CD4-positive, alpha-beta T cell treated with Interferon alpha-2 for 1 hour (primary cell): ENCODE measurements at places on chromosomes 2 and 18.
A peak's percentile ranks its signal among the peaks of the same experiment; 100 is the strongest.

DNA sequence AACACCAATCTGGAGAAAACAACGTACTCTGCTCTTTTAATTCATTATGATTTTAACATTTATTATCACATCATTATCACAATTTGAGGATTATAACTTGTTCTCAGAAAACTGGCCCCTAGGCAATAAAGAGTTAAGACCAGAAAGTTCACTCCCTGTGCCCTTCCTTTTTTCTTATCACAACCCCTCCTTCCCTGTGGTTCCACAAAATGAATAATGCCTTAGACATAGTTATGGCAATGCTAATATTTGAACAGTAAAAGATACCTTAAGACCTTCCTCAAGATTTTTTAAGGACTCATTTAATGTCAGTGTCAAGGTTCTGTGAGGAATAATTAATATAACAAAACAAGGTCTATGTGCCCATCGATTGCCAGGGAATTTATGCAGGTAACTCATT, 596.2 kb downstream of the ARHGAP15 start:
- DNase-seq, result no peak

DNA sequence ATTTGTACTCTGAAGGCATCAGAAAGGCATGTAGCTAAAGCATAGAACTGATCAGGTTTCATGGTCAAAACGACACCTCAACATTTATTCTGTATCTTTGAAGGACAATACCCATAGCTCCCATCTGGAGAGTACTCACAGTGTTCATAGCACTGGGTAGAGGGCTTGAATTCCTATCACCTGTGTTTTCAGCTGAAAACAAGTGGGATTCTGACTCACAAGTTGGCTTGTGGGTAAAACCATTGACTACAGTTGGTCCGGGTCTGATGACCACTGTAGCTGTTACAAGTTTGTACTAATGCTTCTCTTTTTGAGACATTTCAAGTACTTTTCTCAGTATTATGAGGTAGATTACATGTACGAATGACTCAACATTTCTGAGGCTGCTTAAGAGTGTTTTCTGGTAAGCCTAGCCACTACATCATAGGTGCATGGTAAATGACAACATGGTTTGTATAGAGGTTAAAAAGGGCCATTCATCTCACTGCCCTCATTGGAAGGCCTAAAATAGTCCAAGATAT, 68.6 kb upstream of the PELI1 start:
- peak; percentile 48 for DNase-seq

GRCh38 chr2:107824451-107825205, 2.1 kb upstream of the RGPD4 start:
- no peak for DNase-seq

GRCh38 chr18:30945761-30946160, 96.8 kb downstream of the DSC3 start:
- DNase-seq, result no peak

DNA sequence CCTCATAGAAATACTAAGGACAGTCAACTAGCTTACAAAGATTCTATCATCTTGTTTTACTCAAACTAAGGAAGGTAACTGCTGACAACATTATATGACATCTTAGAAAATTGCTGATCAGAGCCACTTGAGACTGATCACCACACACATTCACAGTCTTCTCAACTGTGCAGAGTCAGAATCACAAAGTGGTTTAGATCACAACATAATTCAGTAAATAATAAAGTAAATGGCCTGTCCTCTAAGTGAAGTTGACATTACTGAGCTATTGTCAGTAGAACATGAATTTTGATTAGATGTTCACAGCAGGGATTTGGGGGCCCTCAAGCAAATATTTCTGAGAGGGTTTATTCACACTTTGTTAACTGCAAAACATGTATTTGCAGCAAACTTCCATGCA, 28.5 kb downstream of the NOL4 start:
- DNase-seq, result no peak

DNA sequence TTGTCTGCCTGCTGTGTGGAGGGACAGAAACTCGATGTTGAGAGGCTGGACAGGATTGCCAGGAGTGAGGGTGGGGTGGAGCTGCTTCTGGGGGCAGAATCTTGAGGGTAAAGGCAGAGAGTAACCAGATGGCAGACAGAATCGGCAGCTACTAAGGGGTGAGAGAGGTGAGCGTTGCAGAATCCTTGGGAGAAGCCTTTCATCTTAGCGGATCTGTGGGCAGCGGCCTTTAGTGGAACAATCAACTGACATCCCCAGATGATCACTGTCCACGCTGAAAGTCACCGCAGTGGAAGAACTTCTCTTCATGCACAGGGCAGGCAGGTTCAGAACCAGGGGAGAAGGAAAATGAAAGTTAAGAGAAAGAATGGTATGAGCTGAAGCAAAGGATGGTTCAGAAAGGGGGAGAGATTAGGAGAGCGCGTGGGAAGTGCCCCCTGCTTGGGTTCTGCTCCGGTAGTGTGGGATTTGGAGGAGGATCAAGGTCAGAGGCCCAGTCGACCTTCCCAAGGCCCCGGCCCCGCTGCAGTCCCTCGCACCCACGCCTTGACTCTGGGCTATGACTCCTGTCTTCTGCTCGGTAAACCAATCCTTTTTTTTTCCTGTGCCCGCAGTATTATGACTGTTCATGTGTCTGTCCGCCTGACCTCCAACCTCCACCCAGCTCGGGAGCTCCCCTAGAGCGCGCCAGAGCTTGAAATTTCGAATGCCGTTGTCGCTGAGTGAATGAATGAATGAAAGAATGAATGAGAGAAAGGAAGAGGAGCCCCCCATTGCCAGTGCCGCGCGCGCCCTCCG, 584 bp downstream of the BOLA3 start:
- DNase-seq, result no peak

DNA sequence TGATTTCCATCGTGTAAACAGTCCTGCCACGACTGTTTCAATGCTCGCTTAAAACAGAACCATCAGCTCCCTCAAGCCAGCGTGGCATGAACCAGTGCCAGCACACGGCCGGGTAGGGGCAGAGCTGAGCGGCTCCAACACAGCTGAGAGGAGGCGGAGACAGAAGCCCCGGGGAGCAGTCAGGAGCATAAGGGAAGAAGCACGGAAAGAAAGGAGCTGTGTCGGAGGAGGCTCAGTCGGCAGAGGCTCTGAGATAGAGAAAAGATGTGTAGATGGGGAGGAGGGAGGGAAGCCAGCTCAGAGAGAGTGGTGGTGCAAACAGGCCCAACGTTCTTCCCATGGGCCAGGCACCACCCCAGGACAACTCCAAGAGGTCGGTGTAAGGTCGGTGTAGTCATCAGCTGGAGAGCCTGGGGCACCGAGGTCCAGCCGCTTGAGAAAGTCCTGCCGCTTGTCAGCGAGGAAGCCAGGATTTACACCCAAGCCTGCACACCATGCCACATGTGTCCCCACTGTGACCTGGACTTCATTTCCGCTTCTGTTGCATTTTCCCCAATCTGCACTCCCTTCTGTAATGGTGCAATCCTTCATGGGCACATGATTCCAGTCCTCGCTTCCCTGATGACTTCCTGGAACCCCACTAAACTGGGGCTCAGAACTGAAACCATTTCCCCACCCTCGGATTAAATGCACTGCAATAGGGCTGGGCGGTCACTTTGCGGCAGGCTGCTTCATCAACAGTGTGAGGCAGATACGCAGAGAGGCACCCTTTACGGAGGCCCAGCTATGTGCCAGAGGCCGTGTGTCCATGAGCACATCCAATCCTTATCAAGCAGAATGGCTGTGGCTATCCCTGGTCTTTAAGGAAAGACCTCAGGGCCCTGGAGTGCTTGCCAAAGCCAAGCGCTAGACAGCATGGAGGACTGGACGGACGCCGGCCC, 43.5 kb downstream of the CYP27C1 start:
- no peak for DNase-seq

DNA sequence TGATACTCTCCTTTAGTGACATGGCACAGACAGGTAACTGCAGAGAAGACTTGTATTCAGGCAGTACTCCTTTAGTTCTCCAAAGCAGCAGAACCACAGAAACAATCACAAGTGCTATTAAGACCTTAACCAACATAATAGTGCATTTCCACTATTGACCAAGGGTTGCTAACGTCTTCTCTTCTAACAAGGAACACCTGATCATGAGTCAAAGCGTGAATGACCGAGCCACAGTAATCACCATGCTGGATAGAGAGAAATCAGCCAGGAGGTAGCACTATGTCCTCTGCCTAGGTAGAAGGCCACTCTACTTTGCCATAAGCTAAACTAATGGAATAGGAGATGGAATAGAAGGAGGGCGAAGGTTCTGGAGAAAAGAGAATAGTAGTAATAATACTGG, 161.0 kb downstream of the ANKRD44 start:
- DNase-seq, result no peak

DNA sequence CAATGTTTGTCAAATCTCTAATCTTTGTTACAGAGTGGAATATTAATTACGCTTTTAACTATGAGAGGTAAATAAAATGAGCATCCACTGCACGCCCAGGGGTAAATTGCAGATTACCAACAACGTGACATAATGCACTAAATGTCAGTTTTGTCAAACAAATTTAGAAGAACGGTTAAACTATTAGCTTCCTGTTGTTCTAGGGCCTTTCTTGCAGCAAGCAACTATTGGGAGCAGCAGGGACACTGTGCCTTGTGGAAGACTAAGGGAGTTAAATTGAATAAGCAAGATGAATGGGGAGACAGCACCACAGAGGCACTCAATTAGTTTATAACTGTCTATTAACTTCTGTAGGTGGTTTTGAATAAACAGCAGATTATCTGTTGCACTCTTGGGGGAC, 391.0 kb upstream of the RAB12 start:
- no peak for DNase-seq

GRCh38 chr2:44441200-44441599, 79.5 kb downstream of the CAMKMT start:
- no peak for DNase-seq

DNA sequence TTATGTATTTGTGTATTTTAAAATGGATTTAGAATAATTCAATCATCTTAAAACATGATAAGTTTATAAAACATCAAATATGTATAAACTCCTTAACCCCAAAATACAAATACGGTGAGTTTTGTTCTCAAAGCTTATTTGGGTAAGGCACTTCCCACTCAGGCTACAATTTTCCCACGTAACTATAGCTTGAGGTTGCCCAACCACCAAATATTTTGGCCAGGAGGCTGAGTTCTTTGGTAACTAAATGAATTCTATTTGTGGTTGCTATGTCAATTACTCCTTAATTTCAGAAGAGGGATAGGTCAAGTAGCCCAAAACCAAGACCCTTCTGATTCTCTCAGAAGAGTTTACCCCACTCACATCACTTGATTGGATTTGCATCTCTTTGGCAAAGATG, 70.4 kb downstream of the MYL12B start:
- no peak for DNase-seq

DNA sequence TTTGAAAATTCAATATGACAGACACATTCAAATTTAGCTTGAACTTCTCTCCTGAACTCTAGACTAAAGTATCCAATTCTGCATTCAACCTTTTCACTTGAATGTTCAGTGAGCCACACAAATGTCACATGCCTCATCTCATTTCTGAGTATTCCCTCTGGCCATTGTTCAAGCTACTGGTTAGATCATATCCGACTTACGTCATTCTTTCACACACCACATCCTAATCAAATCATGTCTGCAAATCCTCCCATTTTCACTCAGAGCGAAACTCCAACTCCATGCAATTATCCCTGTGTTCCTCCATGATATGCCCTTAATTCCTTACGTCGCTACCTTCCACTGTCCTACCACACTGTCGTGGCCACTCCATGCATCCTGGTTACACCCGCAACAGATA, 425.1 kb downstream of the CBLN2 start:
- DNase-seq, result no peak

GRCh38 chr18:57435846-57436190, 644 bp downstream of the ONECUT2 start:
- DNase-seq, result no peak

- no peak for DNase-seq
Observed at GRCh38 chr2:21047141-21048009, 3.5 kb upstream of the APOB start.

GRCh38 chr2:156294945-156295580, 37.5 kb downstream of the NR4A2 start:
- DNase-seq, result no peak
